ENCODE measurements at places on chromosomes 1 and 21.

GRCh38 chr1:228136901-228137300 is 3.2 kb upstream of the GUK1 start:
- DNase-seq = no peak

- DNase-seq = no peak
These were observed 11.2 kb downstream of the URB1 start for GRCh38 chr21:32381571-32381970.

- no peak for DNase-seq
These were observed 29.9 kb downstream of the ACTN2 start for GRCh38 chr1:236716160-236716559.

DNA sequence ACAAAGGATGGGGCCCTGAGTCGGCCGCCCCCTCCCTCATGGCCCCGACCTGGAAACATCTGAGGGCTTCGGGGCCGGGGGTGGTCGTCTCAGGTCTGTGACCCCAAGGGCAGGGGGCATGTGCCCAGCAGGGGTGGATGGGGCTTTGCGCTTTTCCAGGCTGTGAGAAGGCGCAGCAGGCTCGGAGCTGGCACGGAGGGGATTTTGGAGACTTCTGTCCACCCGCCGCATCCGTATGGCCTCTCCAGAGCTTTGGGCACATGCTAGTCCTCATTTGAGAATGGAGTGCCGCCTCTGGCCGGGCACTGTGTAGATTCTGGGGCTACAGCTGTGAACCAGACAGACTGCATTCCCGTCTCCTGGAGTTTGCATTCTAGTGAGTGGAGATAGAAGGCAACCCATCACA is 66.1 kb upstream of the WNT4 start:
- DNase-seq = no peak

DNA sequence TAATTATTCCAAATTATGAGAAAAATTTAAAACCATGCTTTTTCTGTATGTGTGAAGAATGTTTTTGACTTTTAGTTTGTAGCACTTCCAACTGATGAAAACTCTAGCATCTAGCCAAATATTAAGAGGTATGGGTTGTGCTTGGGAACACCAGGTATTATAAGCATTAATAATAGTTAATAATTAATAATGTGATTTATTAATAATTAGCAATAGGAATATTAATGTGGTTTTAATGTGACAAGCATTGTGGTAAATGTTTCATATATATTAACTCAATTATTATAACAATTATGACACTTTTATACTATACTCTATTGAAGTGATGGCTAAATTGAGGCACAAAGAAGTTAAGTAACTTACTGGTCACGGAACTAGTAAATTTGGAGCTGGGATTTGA is 7.9 kb downstream of the SLC30A7 start:
- DNase-seq = no peak

- no peak for DNase-seq
These were observed 49.6 kb upstream of the KCTD3 start for GRCh38 chr1:215517441-215517891.

DNA sequence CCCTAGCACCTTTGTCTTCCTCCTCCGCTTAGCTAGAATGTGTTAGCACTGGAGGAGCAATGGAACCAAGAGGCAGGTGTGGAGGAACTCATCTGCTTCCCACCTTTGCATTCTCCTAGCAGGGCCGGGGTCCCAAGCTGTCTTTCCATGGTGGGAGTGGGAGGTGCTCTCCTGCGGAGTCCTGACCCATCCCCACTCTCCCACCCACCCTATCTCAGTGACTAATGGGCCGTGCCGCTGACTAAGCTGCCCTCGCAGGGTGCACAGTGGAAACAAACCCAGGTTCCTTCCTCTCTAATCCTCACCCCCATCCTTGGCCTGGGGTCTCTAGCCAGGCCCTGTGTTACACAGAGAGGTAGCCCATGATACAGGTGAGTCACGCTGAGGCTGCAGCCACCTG is 177.5 kb downstream of the HIVEP3 start:
- DNase-seq = no peak

- DNase-seq = no peak
These were observed 15.7 kb downstream of the SERTAD4 start for GRCh38 chr1:210248341-210248740.

GRCh38 chr1:51297401-51298321 is 32.7 kb downstream of the TTC39A start:
- DNase-seq = no peak

DNA sequence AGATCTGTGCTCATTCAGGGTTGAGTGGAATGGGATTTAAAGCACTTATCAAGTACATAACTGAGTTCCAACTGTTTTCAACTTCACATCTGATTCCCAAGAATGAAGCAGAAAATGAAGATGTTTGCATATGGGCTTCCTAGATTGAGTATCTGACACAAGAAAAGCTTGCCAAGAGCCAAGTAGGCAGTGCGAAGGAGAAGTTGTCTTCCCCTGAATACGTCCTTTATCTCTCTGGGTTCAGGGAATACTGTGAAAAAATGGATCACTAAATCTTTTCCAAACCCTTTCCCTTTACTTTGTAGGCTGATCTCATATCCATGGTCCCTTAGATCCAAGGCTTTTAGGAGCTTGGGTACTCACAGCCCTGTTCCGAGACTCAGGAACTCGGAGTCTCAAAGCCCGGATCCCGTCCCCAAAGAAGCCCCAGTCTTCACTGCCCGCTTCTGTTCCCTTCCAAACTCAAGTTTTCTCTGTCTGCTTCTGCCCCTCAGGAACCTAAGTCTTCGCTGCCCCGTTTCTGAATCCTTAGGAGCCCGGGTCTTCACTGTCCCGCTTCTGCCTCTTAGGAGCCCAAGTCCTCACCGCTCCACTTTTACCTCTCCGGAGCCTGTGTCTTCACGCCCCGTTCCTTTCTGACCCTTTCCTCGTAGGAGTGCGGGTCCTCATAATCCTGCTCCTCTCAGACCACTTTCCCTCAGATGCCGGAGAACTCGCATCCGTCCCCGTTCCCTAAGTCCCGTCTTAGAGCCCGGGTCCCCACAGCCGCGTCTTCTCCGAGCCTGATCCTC is 616 bp downstream of the TAF12 start:
- DNase-seq = no peak

GRCh38 chr1:231200388-231201031 is 38.7 kb downstream of the TRIM67 start:
- no peak for DNase-seq

DNA sequence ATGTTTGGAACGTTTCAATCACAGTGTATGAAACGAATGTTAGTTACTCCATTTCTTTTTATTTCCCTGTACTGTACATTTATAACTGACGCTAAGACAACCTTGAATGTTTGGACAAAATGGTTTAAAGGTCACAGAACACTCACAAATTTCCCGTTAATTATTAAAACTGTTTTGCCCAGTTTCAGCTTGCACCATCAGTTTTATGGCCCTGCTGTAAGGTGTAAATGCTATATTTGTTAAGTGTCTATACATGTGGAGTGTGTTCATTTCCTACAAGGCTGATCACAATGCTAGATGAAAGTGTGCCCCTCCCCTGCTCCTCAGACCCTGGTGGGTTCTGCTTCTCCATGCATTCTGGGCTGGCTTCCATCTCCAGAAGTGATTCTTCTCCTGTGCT is 57.9 kb upstream of the ETS2 start:
- no peak for DNase-seq

GRCh38 chr1:236619398-236619797 is 15.1 kb upstream of the HEATR1 start:
- DNase-seq = no peak

GRCh38 chr1:180198611-180199010 is 31.5 kb upstream of the LHX4 start:
- DNase-seq = no peak

- peak; percentile 61 for DNase-seq
These were observed 15.1 kb downstream of the BLACAT1 start for GRCh38 chr1:205440476-205441317.

DNA sequence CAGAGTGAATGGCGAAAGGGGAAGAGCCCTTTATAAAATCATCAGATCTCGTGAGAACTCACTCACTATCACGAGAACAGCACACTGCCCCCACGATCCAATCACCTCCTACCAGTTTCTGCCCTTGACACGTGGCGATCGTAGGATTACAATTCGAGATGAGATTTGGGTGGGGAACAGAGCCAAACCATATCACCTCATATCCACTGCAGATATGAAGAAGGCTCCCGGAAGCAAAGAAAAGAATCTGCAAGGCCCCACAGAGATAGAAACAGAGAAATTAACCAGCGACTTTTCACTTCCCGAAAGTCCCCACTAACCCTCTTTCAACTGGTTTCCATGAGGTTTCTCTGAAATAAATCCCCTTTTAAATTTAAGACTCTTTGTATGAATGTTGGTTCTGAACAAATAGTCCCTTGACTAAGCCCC is 86.2 kb upstream of the IRF2BP2 start:
- no peak for DNase-seq

GRCh38 chr1:212030936-212031528 is 4.3 kb downstream of the INTS7 start:
- no peak for DNase-seq

GRCh38 chr1:205210756-205211168 is 740 bp downstream of the DSTYK start:
- peak; percentile 10 for DNase-seq

DNA sequence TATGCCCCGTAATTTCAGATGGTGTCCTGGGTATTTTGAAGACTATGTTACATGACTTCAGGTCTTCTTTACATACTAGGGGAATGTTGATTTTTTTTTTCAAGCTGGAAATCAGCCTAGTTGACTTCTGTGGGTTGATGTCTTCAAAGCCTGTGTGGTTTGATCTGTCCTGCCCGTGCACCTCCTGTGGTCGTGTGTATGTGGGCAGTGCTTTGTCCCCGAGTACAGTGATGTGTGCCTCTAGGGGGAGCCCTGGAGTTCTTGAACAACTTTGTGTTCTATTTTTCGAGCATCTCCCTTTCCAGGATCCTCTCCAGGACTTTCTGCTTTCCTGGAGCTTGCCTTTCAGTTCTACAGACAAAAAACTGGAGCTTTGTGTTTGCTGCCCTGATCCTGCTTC is 28.9 kb downstream of the OBSCN start:
- no peak for DNase-seq

Measured in activated CD4-positive, alpha-beta T cell treated with anti-CD3 and anti-CD28 coated beads for 24 hours (primary cell).